ENCODE measurements at places on chromosomes 5 and 9.

GRCh38 chr9:135732569-135733257 lies 30.7 kb downstream of the KCNT1 start:
- no peak for DNase-seq

DNA sequence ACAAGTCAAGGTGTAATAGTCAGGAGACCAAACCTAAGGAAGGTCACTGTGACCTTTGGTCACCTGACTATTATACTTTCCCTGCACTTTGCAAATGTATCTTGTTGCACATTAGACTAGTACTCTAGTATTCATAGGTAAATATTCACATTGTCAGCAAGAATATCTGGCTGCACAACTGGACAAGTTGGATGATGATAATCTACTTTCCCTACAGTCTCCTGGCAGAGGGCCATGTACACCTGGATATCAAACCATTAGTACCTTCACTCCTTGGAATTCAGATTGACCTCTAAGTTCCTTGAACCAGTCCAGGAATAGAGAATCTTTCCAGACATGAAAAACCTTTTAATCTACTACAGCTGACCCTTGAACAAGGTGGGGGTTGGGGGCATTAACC lies 344.8 kb downstream of the DEPDC1B start:
- no peak for DNase-seq

DNA sequence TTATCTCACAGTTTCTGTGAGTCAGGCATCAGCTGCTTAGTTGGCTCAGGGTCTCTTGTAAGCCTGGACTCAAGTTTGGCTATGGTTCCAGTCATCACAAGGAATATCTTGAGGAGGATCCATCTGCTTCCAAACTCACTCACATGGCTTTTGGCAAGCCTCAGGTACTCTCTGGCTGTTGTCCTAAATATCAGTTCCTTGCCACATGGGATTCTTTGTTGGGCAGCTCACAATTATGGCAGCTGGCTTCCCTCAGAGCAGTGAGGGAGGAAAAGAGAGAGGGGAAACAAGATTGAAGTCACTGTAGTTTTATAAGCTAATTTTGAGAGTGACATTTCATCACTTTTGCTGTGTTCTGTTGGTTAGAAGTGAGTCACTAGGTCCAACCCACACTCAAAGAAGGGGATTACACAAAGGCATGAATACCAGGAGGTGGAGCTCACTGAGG lies 144.5 kb downstream of the GCNT1 start:
- DNase-seq, result no peak

GRCh38 chr5:149697001-149697400 lies 33.1 kb upstream of the PPARGC1B start:
- DNase-seq, result no peak

GRCh38 chr9:137978262-137978714 lies 100.7 kb downstream of the CACNA1B start:
- no peak for DNase-seq

- peak; percentile 6 for DNase-seq
These were observed 19.7 kb downstream of the GPR107 start for GRCh38 chr9:130073373-130073772.

- no peak for DNase-seq
These were observed 171.1 kb downstream of the ARHGAP26 start for GRCh38 chr5:142941245-142941644.

DNA sequence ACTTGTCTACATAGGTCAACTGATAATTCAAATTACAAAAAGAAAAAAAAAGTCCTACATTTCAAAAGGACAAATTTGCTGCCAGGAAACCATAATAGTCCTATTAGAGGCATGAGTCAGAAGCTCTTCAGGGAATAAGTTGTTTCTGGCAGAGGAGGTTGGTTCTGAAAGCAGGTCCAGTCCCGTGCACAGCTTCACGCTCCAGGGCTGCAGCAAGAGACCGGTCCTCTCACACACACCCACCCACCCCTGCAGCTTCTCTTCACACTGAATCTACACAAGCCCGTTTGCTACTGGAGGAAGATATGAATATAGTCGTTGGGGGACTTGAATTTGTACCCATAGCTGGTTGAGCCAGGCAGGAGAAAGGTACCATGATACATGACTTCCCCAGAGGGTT lies 36.9 kb upstream of the SLC1A3 start:
- no peak for DNase-seq

- DNase-seq, result no peak
These were observed 314.5 kb downstream of the ADGRV1 start for GRCh38 chr5:90873033-90873517.

GRCh38 chr5:81906086-81906485 lies 65.7 kb upstream of the ATG10 start:
- no peak for DNase-seq

DNA sequence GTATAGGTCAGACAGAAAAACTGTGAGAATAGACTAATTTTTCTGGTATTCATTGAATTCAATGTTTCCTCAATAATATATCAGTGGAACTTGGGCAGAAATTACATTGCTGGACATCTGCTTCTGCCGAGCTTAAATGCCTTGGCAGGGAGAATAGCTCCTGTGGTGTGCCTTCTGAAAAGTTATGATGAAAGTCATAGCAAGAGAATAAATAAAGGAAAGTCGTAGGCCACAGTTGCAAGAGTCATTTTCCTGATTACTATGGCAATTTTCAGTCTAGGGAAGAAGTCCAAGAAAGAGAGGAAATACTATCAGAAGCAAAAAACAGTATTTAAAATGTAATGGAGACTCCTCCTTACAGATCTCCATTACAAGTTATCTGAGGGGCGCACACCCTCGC lies 1596.1 kb upstream of the WWC1 start:
- no peak for DNase-seq

DNA sequence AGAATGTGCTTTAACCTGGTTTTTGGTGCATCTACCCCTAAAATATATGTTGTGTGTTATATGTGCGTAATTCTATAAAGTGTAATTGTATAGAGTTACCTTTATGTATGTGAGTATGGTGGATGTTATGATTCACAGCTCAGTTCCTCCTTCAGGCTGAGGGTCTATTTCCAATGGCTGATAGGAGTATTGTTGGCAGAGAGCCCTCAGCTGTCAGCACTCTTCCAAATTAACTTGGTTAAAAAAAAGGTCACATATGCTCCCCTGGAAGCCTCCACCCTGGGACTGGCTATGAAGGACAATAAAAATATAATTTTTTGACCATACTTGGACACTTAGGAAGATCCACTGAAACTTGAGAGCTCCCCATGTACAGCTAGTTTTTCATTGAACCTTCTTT lies 250.4 kb upstream of the CDH12 start:
- DNase-seq, result no peak

DNA sequence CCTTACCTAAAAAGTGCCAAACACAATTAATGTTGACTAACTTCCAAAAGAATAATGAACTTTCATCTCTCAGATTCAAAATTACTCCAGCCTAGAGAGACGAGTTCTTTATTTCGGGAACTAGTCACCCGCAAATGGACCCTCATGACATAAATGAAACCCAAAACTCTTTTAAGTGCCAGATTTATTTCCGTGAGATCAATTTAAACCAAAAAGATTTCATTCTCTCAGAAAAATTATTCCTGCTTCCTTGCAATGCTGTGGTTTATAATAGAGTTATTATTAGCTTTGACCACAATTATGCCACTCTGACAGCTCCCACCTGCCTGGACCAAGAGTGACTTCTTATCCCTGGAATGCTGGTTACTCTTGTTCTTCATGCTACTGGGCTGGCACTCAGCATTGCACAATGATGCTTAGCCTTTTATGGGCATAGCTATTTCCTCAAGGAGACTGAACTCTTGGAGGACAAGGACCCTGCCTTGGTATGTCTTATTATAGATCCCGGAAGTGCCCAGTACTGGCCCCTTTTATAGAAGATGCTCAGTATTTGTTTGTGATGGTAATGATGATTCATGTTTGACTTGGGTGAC lies 183.5 kb downstream of the SNX18 start:
- DNase-seq, result no peak

Measured in CD4-positive, alpha-beta T cell treated with Interleukin-1 beta for 1 hour (primary cell).